ENCODE measurements at places on chromosomes 1 and 21. TPM values are rescaled to one million over a fixed set of nuclear protein-coding genes. Genes with fewer than 3 reads are reported as not detected.

The CHIA gene
- not detected for total RNA-seq

The OR6F1 gene
- total RNA-seq: not detected

The CR1L gene
- not detected for total RNA-seq

The SUSD4 gene
- total RNA-seq: under 0.01 TPM

The FMO3 gene
- total RNA-seq: 0.77 TPM

The NRIP1 gene
- total RNA-seq: 22.4 TPM

The CATSPERE gene
- total RNA-seq: 0.77 TPM

The G0S2 gene
- 20.2 TPM for total RNA-seq

The TAS1R1 gene
- total RNA-seq: 0.17 TPM

The UMODL1 gene
- not detected for total RNA-seq

The FAAH gene
- 1.4 TPM for total RNA-seq

The KMO gene
- total RNA-seq: not detected

The TCHHL1 gene
- total RNA-seq: not detected

The KRTAP19-1 gene
- not detected for total RNA-seq

The NBPF6 gene
- total RNA-seq: not detected

The MANEAL gene
- total RNA-seq: 1.8 TPM

The FCRL2 gene
- not detected for total RNA-seq

The FCGR3A gene
- not detected for total RNA-seq

The CRYBG2 gene
- total RNA-seq: under 0.01 TPM

The DMRTA2 gene
- total RNA-seq: 0.09 TPM

The ARHGEF16 gene
- total RNA-seq: 0.09 TPM

The DNASE2B gene
- total RNA-seq: 0.09 TPM

The LAPTM5 gene
- total RNA-seq: under 0.01 TPM

The S100A1 gene
- total RNA-seq: not detected

The EXO5 gene
- 8.7 TPM for total RNA-seq

The RSPH1 gene
- total RNA-seq: under 0.01 TPM

The CD2 gene
- total RNA-seq: not detected

The MROH9 gene
- not detected for total RNA-seq

The CLCNKB gene
- 0.17 TPM for total RNA-seq

The E2F2 gene
- not detected for total RNA-seq

The UTP25 gene
- 6.8 TPM for total RNA-seq

The LRRC7 gene
- under 0.01 TPM for total RNA-seq

The PSRC1 gene
- total RNA-seq: 3.8 TPM

The AKR7A3 gene
- 0.43 TPM for total RNA-seq

The PLA2G2D gene
- not detected for total RNA-seq

The S100A9 gene
- total RNA-seq: 2.5 TPM

The CD164L2 gene
- total RNA-seq: not detected

The SDE2 gene
- total RNA-seq: 11.8 TPM

The INTS7 gene
- 11.3 TPM for total RNA-seq

The ACKR1 gene
- not detected for total RNA-seq

The PMF1 gene
- 24.6 TPM for total RNA-seq

The CYP4Z1 gene
- not detected for total RNA-seq

The CA6 gene
- total RNA-seq: not detected
